NCI-H460 (cell line): ENCODE measurements at places on chromosomes 4 and X. TPM values are rescaled to one million over a fixed set of nuclear protein-coding genes. Genes with fewer than 3 reads are reported as not detected.
A peak's percentile ranks its signal among the peaks of the same experiment; 100 is the strongest.

The TLR3 gene
- 1.9 and 3.3 TPM in 2 replicates for total RNA-seq

The USP11 gene
- 17.0 and 17.3 TPM in 2 replicates for total RNA-seq

The UGT2B15 gene
- total RNA-seq = not detected in 2 replicates

The CDKL2 gene
- 1.1 and 2.2 TPM in 2 replicates for total RNA-seq

- peak; percentile 15 for DNase-seq
Observed at GRCh38 chr4:86594559-86595425, 677 bp downstream of the PTPN13 start.

- DNase-seq = no peak
Observed at GRCh38 chr4:152325831-152326230, 210.1 kb downstream of the FBXW7 start.

GRCh38 chr4:80058740-80059139 lies 14.3 kb downstream of the ANTXR2 start:
- no peak for DNase-seq

DNA sequence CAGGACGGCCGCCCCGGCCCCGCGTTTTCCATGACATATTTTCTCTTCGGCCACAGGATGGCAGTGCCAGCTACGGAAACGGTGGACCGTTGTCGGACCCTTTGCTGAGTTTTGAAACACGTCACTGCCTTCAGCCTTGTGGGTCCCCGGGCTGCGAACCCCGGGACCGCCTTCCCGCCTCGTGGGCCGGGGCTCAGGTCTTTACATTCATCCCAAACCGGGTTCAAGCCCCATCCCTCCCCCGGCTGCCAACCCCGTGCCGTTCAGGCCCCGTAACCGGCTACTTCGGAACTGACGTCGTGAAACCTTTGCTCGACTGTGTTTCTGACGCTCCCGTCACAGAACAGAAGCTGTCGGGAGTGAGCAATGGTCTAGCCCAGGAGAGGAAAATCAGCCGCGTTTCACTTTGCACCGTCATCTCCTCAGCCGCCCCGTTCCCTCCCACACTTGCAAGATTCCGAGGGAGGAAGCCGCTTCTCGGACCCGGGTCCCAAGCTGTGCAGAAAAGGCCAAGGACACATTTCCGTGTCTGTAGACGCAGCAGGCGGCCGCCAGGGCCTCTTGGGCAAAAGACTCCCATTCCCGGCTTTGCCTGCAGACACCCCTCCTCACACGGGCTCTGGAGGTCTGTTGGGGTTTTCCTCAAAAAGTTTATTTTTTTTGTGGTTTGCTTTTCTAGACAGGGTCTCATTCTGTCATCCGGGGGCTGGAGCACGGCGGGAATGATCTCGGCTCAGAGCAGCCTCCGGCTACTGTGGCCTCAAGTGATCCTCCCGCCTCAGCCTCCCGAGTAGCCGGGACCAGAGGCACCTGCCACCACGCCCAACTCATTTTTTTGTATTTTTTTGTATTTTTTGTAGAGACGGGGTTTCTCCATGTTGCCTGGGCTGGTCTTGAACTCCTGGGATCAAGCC lies 41.4 kb upstream of the PPP2R3B start:
- DNase-seq = peak; percentile 48

DNA sequence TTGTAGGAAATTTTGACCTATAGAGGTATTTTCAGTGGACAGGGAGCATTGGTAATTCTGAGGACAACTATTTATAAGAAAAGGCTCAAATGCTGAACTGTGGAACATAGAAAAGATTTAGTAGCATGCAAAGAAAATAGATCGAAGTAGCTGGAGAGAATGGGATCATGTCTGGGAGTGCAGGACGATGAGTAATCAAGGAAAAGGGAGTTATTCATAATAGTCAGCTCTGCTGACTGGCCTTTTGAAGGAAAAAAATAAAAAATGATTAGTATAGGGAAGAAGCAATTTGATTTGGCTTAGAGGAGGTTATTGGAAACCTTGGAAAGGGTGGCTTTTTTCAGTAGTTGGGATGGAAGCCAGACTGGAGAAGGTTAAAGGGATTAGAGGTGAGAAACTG lies 22.9 kb upstream of the ANK2 start:
- DNase-seq = no peak

GRCh38 chrX:115499112-115499805 lies 61.7 kb upstream of the PLS3 start:
- DNase-seq = no peak

- DNase-seq = no peak
Observed at GRCh38 chrX:50853399-50853798, 39.4 kb upstream of the SHROOM4 start.

DNA sequence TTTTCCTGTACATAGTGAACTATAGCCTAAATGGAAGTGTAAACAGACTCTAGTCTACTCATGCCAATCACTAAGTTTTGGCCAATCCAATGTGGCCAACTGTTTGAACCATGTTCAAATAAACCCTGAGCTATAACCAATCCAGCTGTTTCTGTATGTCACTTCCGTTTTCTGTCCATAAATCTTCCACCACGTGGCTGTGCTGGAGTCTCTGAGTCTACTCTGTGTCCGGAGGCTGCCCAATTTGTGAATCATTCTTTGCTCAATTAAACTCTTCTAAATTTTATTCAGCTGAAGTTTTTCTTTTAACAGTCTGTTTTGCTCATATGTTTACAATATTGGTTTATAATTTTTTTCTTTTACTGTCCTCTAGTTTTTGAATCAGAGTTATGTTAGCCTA lies 112.3 kb upstream of the BANK1 start:
- DNase-seq = no peak

GRCh38 chr4:145533001-145533400 lies 51.3 kb downstream of the SMAD1 start:
- DNase-seq = no peak

DNA sequence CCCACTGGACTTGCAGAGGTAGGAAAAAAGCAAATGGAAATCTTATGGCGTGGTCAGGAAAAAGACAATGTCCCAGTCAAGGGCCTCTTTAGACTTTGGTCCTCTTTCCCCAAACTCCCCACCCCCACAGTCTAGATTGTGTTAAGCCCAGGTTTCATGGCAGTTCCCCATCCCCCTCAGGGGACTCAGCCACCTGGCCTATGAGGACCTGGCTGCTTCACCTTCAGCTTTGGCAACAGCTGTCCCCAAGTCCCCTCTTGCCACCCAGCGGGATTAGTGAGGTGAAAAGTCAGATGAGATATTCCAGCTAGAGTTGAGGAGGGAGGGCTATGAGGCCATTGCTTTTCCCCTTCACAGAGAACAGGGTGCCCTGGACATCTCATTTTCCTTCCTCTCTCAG lies 457 bp downstream of the RIPPLY1 start:
- DNase-seq = no peak
